ENCODE measurements at places on chromosomes 3 and 15.

GRCh38 chr15:75832114-75832513 is 11.1 kb upstream of the UBE2Q2 start:
- no peak for DNase-seq

DNA sequence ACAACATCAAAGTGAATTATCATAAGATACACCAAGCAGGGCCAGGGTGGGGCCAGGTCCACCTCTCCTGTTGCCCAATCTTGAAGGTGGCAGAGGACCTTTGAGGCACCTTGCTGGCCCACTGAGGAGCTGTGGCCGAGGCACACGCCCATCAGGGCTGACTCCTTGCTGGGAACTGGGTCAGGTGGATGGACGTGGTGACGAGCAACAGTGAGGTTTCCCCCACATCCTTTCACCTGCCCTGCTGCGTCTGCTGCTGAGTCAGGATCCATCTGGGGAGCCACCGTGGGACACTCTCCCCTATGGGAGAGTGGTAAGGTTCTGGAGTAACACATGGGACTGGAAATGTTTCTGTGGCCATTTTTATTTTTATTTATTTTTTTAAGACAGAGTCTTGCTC is 17.3 kb upstream of the FURIN start:
- no peak for DNase-seq

- peak; percentile 18 for DNase-seq
Observed at GRCh38 chr3:112321867-112322652, 10.9 kb upstream of the CD200 start.

DNA sequence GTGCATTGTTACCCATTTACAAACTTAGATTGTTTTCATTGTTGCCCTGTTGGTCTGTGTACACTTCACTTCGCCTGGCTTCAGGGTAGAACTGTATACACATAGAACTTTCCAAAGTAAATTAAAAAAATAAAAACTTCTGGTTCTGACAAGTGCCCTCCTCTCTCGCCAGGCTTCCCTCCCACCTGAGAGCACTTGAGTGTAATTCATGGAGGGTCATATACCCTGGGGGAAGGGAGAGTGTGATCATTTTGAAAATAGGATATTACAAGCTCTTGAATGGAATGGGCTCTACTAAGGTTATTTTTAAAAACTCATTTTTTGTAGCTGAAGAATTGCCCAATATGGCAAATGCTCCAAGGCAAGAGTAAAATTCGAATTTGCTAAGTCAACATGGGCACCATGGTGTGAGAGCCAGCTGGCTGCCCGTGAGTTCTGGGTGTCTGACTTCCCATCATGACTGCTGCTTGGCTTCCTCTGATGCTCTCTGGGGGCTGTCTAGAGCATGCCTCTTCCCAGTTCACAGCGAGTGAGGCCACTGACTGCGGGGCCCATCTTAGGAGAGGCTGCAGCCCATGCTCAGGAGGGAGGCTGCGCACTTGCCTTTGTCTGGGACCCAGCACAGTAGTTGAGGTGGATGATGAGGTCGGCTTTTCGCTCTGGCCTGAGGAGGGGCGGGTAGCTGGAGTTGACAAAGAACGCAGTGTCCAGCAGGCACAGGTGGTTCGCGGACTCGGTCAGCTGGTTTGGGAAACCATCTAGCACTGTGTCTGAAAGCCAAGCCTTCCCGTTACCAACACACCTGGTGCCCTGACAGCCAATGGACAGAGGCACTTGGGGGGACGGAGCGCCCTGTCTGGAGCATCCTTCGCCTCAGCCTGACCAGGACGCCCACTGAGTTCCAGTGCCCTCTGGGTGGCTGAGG is 13.1 kb upstream of the EHD4 start:
- DNase-seq, result no peak

DNA sequence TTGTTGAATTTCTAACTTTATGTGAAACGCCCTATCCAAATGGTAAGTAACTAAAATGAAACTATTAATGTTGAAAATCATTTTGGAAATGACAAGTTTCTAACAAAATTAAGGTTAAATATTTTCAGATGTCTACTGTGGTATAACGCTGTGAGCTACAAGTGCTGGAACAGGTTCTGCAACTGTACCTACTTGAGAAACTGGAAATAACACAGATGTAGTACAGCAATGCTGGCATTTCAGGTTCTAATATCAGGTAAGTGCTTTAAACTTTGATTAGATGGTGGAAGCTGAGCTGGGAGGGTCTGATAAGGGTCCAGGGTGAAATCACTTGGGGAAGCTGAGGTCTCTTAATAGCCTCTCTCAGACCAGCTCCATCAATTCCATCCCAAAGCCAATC is 315.1 kb downstream of the STXBP5L start:
- no peak for DNase-seq

DNA sequence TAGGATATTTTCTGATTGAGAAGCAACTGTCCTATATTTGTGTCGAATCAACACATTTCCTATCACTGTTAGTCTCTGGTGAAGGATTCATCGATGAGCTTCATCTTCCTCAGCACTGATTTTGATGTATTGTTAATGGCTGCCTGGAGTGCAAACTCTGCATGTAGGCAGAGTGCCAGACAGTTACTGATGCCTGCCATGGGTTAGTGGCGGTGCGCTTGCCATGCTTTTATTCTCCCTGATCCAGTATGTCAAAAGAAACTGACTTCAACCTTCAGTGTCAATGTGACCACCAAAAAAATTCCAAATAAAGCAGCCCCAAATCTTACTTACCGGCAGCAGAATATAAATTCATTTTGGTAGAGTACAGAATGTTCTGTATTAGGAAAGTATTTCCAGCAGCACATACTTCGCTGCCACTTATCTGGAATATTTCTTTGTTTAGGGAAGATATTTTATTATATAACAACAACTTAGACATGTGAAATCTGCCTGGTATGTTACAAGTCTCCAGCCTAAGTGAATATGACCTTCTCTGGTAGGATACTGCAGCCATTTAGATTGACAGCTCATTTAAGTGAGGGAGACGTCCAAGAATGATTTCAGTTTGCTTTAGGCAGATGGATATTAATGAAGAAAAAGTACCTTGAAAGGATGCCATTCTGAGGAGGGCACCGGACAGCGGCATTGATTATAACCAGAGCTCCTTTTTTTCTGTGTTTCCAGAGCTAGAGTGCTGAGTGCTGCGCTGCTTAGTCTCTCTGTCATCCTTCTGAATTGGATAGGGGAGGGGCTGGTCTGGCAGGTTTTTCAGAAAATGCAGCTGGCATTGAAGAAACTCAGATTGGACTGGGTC is 59.9 kb downstream of the ARHGEF26 start:
- no peak for DNase-seq

- DNase-seq, result no peak
Observed at GRCh38 chr3:138398791-138399575, 35.4 kb upstream of the ESYT3 start.

DNA sequence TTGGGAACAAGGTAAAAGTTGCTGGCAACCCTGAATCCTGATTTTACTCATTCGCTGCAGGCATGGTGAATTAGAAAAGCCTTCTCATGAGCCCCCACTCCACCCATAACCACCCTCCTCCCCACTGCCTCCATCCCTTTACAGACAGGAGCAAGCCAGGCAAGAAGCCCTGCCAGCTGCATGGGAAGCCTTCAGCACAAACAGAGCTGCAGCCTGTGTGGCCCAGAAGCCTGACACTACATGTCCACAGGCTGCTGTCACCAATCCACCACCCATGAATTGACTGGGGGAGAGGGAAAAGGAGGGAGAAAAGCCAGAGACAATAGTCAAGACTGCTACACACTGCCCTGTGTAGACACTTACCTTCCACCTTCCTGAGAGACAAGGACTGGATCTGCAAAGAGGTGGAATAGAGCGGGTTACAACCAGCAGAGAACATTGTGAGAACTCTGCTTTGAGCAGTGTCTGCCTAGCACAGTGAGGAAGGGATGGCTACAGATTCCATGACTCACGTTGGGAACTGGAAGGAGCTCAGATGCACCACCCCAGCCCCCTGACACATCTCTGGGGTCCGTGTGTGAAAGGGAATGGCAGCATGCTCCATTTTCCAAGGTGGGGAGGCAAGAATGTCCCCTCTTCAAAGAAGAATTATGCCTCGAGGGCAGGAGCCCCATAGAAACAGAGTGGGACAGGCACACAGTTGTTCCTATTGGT is 33.9 kb downstream of the DZIP1L start:
- peak; percentile 71 for DNase-seq

DNA sequence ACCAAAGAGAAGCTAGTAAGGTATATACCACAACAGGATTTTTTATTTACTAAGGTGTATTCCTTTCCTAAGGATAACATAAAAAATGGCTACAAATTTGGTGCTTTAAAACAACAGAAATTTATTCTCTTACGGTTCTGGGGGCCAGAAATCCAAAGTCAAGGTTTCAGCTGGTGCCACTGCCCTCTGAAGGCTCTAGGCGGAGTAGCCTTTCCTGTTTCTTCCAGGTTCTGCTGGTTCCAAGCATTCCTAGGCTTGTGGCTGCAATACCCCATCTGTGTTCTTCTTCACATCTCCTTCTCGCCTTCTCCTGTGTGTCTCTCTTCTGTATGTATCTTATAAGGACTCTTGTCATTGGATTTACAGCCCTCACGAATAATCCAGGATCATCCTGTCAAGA is 549.9 kb downstream of the GRM7 start:
- no peak for DNase-seq

- no peak for DNase-seq
Observed at GRCh38 chr3:59607656-59608055, 557.8 kb upstream of the CFAP20DC start.

- no peak for DNase-seq
Observed at GRCh38 chr3:49725906-49726681, 2.3 kb upstream of the GMPPB start.

DNA sequence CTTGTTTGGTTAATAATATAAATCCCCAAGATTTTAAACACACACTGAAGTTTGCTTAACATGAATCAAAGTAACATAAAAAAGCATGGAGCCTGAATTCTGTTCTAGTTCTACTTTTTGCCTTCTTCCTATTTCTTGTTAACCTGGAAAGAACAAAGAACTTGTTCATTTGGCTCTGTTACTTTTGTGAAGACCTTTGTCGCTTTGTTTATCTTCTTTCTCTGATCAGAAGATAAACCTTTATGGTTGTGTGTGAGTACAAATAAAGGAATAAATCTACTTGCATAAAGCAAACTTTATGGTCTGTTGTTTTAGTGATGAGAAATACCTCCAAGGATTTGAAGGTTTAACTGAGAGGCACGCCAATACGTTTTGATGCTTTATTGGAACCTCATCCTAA is 210.1 kb upstream of the SATB1 start:
- no peak for DNase-seq

- no peak for DNase-seq
Observed at GRCh38 chr3:184873141-184873540, 61.2 kb downstream of the VPS8 start.

- DNase-seq, result no peak
Observed at GRCh38 chr3:8460050-8460708, 41.4 kb upstream of the LMCD1 start.

GRCh38 chr3:48466386-48467109 is 20.0 kb downstream of the ATRIP start:
- no peak for DNase-seq

GRCh38 chr3:25689226-25689625 is 24.5 kb upstream of the TOP2B start:
- DNase-seq, result peak; percentile 86

GRCh38 chr3:135081856-135082434 is 286.9 kb downstream of the EPHB1 start:
- DNase-seq, result no peak

GRCh38 chr15:34722439-34722836 is 32.4 kb downstream of the GJD2 start:
- DNase-seq, result peak; percentile 29

- DNase-seq, result no peak
Observed at GRCh38 chr3:45567730-45568172, 26.8 kb upstream of the LIMD1 start.

GRCh38 chr15:75202251-75203016 is 752 bp downstream of the C15orf39 start:
- DNase-seq, result peak; percentile 60

GRCh38 chr15:68479406-68479805 is 47.4 kb upstream of the ITGA11 start:
- DNase-seq, result no peak

DNA sequence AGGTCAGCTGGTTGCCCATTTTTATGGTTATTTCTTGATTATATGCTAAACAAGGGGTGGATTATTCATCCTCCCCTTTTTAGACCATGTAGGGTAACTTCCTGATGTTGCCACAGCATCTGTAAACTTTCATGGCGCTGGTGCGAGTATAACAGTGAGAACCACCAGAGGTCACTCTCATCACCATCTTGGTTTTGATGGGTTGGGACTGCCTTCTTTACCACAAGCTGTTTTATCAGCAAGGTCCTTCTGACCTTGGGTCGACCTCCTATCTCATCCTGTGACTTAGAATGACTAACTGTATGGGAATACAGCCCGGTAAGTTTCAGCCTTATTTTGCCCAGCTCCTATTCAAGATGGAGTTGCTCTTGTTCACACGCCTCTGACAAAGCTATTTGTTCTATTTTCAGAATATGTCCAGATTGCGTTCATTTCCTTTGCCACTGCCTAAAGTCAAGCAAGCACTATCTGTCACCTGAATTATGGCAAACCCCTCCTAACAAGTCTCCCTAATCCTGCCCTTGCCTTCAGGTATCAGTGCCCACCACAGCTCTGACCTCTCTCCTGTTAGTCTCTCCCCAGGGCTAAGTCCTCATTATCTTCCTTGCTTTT is 308.5 kb downstream of the ROBO2 start:
- no peak for DNase-seq

- peak; percentile 23 for DNase-seq
Observed at GRCh38 chr3:24494618-24495325, at the start of gene THRB. Gene THRB (minus strand): TSS chr3:24494850.

GRCh38 chr15:70505936-70506912 is 257.1 kb downstream of the UACA start:
- no peak for DNase-seq

DNA sequence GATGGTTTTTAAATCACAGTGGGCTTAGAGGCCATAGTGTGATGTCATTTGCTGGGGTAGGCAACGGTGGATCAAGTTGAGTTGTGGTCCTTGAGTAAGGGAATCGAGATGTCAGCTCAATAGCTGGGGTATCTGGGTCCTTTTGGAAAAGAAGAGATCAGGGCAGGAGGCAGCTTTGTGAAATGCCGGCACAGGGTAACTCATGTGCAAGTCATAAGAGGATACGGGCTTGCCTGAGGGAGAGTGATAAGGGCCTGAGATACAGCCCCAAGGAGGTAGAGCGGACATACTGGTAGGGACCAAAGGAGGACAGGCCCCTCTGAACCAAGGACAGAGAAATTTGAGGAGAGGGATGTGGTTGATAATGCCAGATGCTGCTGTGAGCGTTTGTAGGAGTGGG is 4.2 kb upstream of the FAM131A start:
- DNase-seq, result no peak

GRCh38 chr3:37162501-37163245 is 11.7 kb downstream of the LRRFIP2 start:
- no peak for DNase-seq

GRCh38 chr3:138195481-138195880 is 8.4 kb downstream of the ARMC8 start:
- DNase-seq, result peak; percentile 11

Measured in NCI-H226 (cell line).